HAP-1 (cell line): ENCODE measurements at places on chromosomes 6 and 20.

GRCh38 chr20:41183391-41183790 lies 46.0 kb downstream of the PLCG1 start:
- no peak for DNase-seq

DNA sequence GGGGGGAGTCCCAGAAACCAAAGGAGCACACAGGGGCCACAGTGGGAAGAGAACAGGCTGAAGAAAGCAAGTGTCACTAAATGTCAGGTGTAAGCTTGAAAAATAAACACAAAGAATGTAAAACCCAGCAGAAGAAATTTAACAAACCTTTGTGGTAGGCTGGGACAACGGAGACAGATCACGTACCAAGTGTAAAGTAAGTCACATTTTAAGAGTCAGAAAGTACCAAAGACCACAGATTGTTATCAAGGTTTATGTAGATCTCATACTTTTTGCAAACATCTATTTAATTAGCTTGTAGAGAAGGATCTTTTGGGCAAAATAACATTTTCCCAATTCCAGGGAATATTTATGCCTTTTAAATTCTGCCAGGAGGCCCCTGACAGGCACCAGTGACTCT lies 1.6 kb downstream of the CLIC5 start:
- no peak for DNase-seq

DNA sequence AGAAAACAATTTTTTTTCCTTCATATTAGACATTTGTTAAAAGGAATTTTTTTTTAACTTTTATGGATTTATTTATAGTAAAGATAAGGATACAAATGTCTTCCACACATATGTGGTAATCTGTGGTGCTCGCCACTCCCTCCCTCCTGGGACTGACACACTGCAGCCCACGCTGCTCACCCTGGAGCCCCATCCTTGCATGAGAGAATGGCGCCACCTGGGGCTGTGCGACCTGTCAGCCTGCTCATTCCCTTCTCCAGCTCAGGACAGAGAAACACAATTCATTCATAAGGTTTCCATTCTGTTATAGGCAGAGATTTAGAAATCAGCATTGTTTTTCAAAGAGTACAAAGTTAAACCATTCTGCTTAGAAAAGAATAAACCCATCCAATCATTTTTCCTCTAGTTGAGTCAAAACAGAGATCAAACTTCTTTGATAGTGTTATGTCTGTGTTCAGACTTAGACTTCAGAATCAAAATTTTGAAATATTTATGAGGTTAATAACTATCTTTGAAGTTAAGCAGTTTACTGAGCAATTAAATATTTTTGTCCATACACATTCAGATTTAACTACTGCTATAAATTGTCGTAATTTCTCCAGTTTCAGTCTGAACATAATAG lies 42.8 kb upstream of the DYNLRB1 start:
- peak; percentile 69 for DNase-seq

DNA sequence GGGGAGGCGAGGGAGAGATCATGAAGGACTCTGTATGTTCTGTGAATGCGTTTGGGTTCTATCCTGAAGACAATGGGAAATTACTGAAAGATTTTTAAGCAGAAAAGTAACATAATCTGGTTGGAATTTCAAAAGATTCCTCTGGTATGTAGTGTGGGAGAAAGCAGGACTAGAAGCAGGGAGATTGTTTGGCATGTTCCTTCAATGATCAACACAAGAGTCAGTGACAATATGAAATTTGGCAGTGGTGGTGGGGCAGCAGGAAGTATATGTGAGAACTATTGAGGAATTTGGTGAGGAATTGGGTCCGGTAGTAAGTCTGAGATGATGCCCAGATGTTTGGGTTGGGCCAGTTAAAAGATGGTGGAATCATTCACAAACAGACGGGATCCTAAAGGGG lies 348.7 kb downstream of the CD83 start:
- DNase-seq = no peak

DNA sequence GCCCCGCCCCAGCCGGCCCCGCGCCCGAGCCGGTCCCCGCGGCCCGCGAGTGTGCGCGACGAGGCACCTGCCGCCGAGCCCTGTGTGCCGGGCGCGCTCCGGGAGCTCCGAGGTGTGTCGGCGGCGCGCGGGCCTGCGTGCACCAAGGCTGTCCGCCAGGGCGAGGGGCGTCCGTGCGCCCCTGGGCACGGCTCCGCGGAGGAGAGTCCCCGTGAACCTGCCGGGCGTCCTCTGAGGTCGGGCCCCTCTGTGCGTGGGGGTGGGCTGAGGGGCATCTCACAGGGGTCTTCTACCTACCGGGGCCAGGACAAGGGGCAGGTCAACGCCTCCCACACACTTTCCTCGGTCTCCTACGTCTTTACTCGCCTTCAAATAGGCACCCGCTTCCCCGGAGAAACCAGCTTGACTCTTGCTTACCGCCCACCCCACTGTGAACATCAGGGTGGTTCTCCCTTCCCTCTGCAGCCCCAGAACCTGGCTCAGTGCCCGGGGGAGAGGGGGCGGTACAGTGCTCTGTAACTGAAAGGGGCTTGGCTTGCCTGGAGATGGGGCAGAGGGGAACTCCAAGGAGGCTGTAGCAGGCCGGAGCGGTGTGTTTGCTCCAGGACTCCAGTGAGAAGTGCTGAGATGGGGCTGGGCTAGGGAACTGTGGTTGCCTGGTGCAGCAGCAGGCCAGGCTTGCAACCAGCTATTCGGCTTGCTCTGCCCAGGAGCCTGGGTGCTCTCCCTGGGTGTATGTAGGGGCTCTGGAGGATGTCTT lies at the start of gene SAMD10:
Gene SAMD10 (minus strand): TSS at position 86 of the 760 bp plus-strand sequence. CDS start 175 bp downstream, outside the sequence.
- peak; percentile 89 for DNase-seq

GRCh38 chr6:107539849-107540464 lies 50.0 kb downstream of the SOBP start:
- peak; percentile 51 for DNase-seq

- DNase-seq = no peak
Measured at GRCh38 chr6:51490101-51490500, 597.3 kb downstream of the PKHD1 start.

DNA sequence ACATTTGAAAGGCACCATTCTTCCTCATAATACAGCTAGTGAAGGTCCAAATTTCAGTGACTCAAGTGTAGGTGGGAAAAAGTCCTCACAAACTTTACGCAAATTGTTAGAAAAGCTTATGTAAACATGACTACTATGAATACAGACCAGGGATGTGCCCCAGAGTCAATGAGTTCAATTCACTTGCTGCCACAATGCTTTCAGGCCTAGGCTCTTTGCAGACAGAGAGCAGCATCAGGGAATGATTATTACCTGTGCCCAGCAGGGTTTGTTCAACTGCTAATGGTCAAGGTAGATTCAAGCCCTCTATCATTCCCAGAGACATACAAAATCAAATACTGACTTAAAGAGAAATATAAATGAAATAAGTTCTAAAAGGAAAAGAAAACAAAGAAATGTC lies 84.0 kb downstream of the LAMA2 start:
- peak; percentile 34 for DNase-seq

GRCh38 chr20:1848373-1848772 lies 46.8 kb upstream of the SIRPA start:
- DNase-seq = no peak

- DNase-seq = no peak
Measured at GRCh38 chr20:21573259-21573658, 59.4 kb upstream of the NKX2-2 start.

- DNase-seq = no peak
Measured at GRCh38 chr6:5084360-5084780, 771 bp upstream of the PPP1R3G start.

GRCh38 chr6:77074037-77074713 lies 389.1 kb downstream of the HTR1B start:
- DNase-seq = no peak

- DNase-seq = no peak
Measured at GRCh38 chr6:126475449-126475848, 135.5 kb downstream of the CENPW start.

DNA sequence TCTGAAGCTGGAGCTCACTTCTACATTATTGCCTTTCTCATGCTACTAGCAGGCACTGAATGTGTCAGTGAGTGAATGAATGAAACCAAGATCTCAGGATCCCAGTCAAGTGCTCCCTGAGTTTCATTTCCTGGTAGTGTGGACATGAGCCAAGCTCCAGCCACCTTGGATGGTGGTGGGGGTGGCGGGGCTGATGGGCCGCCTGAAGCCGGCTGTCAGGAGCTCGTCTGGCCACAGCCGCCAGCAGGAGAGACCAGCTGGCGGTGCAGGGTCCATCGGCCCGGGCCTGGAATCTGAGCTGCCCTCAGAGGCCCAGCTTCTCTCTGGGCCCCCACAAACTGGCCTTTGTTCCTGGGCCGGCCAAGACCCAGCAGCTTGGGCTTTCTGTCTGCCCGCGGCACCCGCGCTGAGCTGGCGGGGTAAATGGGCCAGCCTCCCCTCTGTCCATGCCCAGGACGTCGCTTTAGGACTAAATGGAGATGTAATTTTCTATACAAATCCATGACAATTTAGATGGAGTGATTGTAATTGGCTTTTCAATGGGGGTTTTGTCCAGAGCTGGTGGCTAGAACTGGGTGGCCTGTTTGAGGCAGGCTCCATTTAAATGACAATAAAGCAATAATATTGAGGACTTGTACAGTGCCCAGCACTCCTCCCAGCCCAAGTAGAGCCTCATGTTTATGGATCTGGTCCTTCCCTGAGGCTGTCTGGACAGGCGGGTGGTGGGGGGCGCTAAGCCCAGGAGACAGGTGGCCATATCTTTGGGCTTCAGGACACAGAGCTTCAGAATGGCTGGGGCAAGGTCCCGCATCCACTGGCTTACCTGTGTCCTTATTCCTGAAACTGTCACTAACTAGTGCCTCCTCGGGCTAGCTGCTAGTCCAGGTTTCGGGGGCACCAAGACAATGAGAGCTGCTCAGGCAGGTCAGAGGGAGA lies 43.5 kb downstream of the NOL4L start:
- DNase-seq = peak; percentile 83

DNA sequence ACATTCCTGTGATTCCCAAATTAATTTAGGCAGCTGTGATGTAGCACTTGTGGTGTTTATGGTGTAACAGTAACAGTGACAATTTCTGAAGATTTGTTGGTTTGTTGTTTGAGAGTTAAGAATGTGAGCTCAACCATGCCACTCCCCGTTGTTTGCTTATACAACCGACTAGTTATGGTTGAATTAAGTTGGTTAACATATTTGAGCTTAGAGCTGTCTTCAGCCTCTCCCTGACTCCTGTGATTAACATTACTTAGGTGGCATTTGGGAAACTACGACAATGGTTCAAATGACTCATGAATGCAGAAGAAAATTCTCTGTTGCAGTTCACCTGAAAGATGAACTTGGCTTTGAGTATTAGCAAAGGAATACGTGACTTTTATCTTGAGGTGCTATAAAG lies 35.9 kb upstream of the PRL start:
- no peak for DNase-seq

GRCh38 chr20:1995531-1996310 lies 1.9 kb upstream of the PDYN start:
- no peak for DNase-seq

GRCh38 chr6:14883921-14884320 lies 361.9 kb upstream of the JARID2 start:
- DNase-seq = no peak

GRCh38 chr6:71038711-71039344 lies 82.0 kb upstream of the B3GAT2 start:
- DNase-seq = peak; percentile 63

GRCh38 chr6:62976566-62976965 lies 234.7 kb upstream of the FKBP1C start:
- no peak for DNase-seq

- no peak for DNase-seq
Measured at GRCh38 chr6:137224799-137225198, 5.6 kb upstream of the IFNGR1 start.

GRCh38 chr20:18006684-18007083 lies 37.9 kb downstream of the MGME1 start:
- no peak for DNase-seq

- no peak for DNase-seq
Measured at GRCh38 chr6:137161949-137162348, 11.5 kb downstream of the IL22RA2 start.
